HCEC 1CT (cell line): ENCODE measurements at places on chromosomes 16 and 17.
A peak's percentile ranks its signal among the peaks of the same experiment; 100 is the strongest.

DNA sequence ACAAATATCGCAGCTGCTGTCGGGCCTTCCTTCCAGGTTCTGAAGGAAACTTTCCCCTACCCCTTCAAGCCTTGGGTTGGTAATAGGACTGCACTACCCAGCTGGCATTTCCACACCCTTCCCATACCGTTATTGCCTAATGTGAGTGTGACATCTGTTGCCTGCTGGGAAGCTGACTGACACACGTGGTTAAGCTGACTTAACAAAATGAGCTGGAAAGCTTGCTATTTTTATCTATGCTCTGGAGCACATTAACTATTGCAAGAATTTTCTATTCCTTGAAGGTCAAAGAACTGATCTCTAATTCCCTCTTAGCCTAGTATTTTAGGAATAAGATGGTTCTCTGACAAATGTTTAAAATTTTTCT is 79.5 kb downstream of the PMP22 start:
- DNase-seq, result peak; percentile 85

DNA sequence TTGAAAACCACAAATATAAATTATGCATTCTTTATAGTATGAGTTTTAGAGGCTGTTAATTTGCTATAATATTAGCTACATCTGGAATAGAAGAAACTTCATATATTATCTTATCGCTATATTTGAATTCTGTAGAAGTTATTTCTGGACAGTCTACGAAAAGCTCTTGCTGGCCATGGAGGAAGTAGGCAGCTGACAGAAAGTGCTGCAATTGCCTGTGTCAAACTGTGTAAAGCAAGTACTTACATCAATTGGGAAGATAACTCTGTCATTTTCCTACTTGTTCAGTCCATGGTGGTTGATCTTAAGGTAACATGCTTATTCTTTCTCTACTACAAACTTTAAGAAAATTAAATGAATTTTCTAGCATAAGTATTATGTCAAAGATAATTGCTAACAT is 96.8 kb downstream of the OMG start:
- no peak for DNase-seq

DNA sequence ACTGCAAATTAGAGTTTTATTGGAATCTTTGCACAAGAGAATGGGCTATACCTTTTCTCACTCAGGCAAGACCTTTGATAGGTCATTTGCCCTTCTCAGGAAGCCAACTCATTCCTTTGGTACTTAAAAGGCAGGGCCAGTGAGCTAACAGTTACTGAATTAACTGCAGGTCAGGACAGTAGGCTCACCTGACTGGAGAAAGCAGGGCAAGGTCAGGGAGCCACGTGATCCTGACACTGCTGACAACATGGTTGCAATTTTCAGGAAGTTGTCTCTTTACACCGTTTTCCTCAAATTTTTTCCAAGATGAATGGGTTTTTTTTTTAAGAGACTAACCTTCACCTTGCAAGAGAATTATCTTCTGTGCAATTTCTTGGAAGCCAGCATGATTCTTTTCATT is 21.1 kb downstream of the CPSF4L start:
- no peak for DNase-seq

- no peak for DNase-seq
Observed at GRCh38 chr17:66767154-66767933, 67.6 kb upstream of the CACNG5 start.

DNA sequence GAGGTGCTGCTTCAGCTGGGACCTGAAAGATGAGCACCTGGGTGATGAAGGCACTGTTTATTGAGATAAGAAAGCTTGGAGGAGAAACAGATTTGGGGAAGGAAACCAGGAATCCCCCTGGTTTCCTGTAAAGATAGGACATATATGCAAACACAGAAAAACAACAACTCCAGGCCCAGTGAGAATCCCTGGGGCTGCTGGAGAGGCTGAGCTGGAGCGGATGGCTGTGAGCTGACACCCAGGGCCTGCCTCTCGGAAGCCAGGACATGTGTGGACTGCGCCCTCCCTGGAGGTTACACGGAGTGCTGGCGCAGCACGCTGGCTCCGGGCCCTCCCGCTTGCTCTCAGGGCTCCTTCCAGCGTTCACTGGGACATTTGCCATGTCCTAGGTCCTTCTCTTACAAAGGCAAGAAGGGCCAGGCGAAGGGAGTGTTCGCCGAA is 57.5 kb downstream of the CYB5B start:
- DNase-seq, result no peak

GRCh38 chr17:80441133-80441578 is 26.2 kb downstream of the ENDOV start:
- no peak for DNase-seq

- peak; percentile 96 for DNase-seq
Observed at GRCh38 chr17:76540381-76541300, 797 bp downstream of the PRCD start.

DNA sequence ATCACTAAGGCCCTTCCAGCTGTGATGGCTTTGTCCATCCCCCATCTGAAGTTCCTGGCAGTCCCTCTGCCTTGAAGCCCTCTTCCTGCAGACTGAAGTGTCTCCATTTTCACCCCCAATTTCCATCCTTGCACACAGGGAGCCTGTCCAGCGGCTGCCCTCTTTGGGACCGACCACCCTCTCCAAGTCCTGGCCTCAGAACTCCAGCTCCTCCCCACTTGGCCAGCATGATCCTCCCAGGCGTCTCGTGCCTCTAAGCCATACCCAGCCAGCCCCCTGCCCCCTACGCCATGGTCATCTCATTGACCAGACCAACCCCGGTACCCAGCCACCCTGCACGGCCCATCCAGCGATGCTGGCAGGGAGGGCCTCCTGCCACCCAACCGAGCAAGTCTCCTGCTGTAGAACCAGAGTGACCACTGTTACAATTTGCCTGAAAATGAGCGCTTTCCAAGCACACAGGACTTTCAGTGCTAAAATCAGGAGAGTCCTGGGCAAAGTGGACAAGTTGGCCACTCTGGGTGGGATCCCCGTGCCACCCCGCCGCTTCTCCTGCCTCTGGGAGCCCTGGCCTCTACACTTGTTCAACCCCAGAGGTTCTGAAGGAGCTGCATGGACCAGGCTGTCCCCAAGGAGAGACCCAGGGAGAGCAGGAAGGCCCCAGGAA is 362.0 kb downstream of the SEC14L1 start:
- DNase-seq, result no peak

DNA sequence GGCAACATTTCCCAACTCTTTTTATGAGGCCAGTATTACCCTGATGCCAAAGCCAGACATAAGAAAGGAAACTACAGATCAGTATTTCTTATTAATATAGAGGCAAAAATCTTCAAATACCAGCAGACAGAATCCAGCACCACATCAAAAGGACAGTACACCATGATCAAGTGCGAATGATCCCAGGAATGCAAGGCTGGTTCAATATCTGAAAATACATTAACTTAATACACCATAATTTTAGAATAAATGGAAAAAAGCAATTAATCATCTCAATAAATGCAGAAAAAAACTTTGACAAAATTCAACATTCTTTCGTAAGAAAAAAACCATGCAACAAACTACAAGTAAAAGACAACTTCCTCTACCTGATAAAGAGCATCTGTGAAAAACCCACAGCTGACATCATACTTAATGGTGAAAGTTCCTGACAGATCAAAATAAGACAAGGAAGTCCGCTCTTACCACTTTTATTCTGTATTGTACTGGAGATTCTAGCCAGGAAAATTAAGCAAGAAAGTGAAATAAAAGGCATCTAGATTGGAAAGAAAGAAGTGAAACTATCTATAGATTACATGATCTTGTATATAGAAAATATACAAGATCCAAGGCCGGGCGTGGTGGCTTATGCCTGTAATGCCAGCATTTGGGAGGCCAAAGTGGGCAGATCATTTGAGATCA is 26.4 kb upstream of the MAPK3 start:
- DNase-seq, result no peak

DNA sequence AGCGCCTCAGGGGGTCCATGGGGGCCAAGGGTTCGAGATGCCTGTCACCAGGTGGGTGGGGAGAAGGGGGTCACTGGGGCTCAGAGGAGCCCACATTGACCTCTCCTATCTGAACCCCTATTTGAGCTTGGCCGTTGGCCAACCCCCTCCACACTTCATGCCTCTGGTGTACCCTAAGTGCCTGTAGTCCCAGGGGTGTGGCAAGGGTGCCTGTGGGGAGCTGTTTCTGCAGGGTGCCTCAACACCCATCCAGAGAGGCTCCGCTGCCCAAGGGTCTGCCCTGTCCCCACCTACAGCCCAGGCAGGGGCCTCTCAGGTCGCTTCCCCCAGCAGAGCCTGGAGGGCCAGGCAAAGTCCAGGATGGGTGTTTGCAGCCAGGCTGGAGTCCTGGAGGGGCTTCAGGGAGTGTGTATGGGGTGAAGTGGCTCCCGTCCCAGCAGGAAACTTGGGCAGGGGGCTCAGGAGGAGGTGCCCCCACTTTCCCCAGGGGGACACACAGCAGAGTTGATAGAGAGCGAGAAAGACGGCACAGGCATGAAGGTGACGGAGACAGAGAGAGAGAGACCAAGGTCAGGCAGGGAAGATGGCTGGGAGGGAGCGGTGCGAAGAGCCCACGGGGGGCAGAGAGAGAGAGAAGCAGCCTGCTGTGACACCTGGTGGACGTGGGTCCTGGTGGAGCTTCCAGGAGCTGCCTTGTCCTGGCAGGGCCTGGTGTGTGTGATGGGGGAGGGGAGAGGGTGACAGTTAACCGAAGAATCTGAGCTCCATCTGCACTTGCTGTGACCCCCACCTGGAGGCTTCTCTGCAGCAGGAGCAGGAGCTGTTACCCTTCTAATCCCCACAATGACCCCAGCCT is at the start of gene SEPTIN12:
SEPTIN12 (minus strand) TSS at position 719 of the 856 bp plus-strand sequence; CDS start at position 19, 700 bp downstream.
- no peak for DNase-seq
